GM23338 (cell line): ENCODE measurements at places on chromosomes 1 and 21. TPM values are rescaled to one million over a fixed set of nuclear protein-coding genes. Genes with fewer than 3 reads are reported as not detected.

DNA sequence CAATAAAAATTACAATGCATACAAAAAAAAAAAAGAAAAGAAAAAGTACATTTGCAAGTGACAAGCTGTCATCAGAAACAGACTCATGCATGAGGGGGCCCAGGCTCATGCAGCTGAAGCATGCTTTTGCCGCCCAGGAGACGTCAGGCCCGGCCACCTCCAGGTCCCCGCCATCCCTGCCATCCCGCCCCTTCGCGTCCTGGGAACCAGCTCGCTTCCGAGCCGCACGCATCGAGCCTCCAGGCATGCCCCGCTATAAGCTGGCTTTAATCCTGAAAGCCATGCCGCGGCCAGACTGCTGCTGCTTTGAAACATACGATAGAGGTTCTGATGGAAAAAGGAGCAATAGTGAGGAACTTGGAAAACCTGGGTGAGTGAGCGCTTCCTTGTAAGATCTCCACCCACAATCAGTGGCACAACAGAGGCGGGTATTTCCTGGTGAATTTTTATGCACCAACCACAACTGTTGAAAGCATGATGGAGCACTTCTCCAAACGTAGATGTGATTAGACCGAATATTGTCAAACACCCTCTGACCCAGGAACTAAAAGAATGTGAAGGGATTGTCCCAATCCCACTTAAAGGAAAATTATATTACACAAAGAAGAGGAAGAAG, 113.7 kb downstream of the FAF1 start:
- no peaks in the 10 kb centered on the region for H3K27me3 ChIP-seq
- DNase-seq, result peak; percentile 4
- H3K27ac ChIP-seq, result no peak overlapping the region
- H3K36me3 ChIP-seq, result no peaks in the 10 kb centered on the region
- no peak overlapping the region for H3K4me3 ChIP-seq

DNA sequence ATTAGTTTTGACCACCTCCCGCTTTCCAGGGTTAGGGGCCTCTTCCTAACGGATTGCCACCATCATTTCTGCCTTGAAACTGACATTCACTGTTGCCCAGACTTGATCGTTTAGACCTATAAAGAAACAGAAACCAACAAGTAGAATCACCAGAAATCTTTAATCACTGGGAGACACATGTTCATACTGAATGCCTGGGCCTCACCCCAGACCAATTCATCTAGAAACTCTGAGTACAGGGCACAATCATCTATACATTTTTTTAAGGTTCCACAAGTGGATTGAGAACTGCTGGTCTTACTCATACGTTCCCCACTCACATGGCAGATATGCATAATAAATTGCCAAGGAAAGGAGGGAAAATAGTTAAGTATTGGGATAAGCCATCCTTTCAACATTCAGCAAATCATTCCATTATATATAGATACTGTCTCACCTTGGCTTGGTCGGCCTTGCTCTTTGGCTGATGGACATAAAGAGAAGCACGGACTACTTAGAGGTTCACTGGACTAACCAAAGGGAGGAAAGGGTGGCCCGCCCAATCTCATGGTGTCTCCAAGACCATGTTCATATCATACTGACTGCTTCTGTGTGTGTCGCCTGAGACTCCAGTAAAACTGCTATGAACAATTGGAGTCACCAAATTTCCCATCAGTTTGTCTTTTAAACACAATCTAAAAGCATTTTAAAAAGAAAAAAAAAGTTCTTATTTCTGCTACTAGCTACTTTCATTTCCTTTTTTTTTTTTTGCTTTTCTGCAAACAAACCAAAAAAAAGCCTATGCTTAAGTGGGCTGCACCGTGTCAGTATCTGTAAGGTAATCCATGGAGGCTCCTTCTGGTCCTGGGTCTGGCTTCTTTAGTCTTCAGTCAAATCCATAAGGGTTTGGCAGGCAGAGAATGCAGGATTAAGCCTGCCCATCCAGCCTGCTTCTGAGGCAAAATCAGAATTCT, 9.4 kb upstream of the TARBP1 start:
- H3K4me3 ChIP-seq, result no peak overlapping the region
- peaks cover 20% of the 10 kb centered on the region for H3K27me3 ChIP-seq
- H3K4me1 ChIP-seq, result peaks cover 11% of the 10 kb centered on the region; the same call in 1 of the 2 replicates

GRCh38 chr1:66562561-66562960, 28.6 kb downstream of the SGIP1 start:
- DNase-seq, result no peak
- no peaks in the 10 kb centered on the region for H3K36me3 ChIP-seq
- no peak overlapping the region for H3K4me3 ChIP-seq
- no peaks in the 10 kb centered on the region for H3K27me3 ChIP-seq
- peaks cover 12% of the 10 kb centered on the region for H3K4me1 ChIP-seq

- no peaks in the 10 kb centered on the region for H3K4me1 ChIP-seq
- H3K27ac ChIP-seq, result no peak overlapping the region
- no peaks in the 10 kb centered on the region for H3K27me3 ChIP-seq
- H3K4me3 ChIP-seq, result no peak overlapping the region
Measured at GRCh38 chr1:115452600-115453329, 114.7 kb upstream of the NGF start.

GRCh38 chr1:65056866-65057265, 90.5 kb upstream of the JAK1 start:
- no peak overlapping the region for H3K4me3 ChIP-seq
- H3K27me3 ChIP-seq, result no peaks in the 10 kb centered on the region
- H3K36me3 ChIP-seq, result peaks cover 9% of the 10 kb centered on the region; the same call in 1 of the 2 replicates

DNA sequence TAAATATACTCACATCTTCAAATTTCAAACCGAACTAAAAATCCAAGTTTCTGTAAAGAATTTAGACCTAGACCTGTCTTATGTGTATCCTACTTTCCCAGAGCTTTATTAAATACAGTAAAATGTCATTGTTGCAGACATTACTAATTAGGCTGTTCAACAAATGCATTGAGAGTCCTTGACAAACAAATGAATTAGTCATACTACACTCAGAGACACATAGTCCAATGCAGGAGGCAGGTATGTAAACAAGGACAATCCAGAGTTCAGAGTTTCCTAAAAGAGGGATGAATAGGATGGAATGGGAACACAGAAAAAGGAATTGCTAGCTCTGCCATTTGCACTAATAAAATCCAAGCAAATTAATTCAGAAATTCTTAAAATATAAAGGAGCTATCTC, 1.6 kb upstream of the EGLN1 start:
- H3K4me3 ChIP-seq, result no peak overlapping the region
- H3K36me3 ChIP-seq, result no peaks in the 10 kb centered on the region
- no peak overlapping the region for H3K27ac ChIP-seq
- no peak for DNase-seq

- H3K4me3 ChIP-seq, result no peak overlapping the region
- no peak overlapping the region for H3K27ac ChIP-seq
- H3K27me3 ChIP-seq, result no peaks in the 10 kb centered on the region
- H3K4me1 ChIP-seq, result no peaks in the 10 kb centered on the region; the same call in 1 of the 2 replicates
- DNase-seq, result no peak
Measured at GRCh38 chr1:110112656-110113055, 413 bp downstream of the UBL4B start.

GRCh38 chr1:153340356-153340755, 8.3 kb downstream of the PGLYRP4 start:
- H3K4me1 ChIP-seq, result no peaks in the 10 kb centered on the region
- H3K27ac ChIP-seq, result no peak overlapping the region
- H3K4me3 ChIP-seq, result no peak overlapping the region
- H3K36me3 ChIP-seq, result no peaks in the 10 kb centered on the region
- DNase-seq, result no peak
- H3K27me3 ChIP-seq, result no peaks in the 10 kb centered on the region

DNA sequence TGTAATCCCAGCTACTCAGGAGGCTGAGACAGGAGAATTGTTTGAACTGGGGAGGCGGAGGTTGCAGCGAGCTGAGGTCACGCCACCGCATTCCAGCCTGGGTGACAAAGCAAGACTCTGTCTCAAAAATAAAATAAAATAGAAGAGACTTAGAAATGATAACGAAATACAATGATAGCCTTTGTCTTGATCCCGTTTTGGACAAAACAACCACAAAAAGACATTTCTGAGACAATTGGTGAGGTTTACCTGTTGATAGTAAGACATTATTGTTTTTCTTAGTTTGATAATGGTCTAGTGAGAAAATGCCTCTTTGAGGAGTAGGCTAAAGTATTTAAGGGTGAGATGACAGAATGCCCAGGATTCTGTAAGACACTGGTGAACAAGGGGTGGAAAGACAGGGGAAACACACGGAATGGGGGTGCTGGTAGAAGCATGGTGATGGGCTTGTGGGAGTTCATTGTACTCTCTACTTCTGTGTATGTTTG, 11.9 kb upstream of the SHE start:
- H3K36me3 ChIP-seq, result no peaks in the 10 kb centered on the region
- no peak overlapping the region for H3K4me3 ChIP-seq
- H3K4me1 ChIP-seq, result no peaks in the 10 kb centered on the region
- H3K27ac ChIP-seq, result no peak overlapping the region

- peak; percentile 53 for DNase-seq
- no peak overlapping the region for H3K27ac ChIP-seq
- no peaks in the 10 kb centered on the region for H3K36me3 ChIP-seq
- H3K4me1 ChIP-seq, result peaks cover 30% of the 10 kb centered on the region
Measured at GRCh38 chr1:235287208-235287882, 40.6 kb downstream of the ARID4B start.

Gene OLIG2
- 0.04 and 1.4 TPM in 2 replicates for total RNA-seq

Gene APCS
- total RNA-seq, result not detected in 2 replicates
